ENCODE measurements at places on chromosomes 16 and 17.
A peak's percentile ranks its signal among the peaks of the same experiment; 100 is the strongest.

DNA sequence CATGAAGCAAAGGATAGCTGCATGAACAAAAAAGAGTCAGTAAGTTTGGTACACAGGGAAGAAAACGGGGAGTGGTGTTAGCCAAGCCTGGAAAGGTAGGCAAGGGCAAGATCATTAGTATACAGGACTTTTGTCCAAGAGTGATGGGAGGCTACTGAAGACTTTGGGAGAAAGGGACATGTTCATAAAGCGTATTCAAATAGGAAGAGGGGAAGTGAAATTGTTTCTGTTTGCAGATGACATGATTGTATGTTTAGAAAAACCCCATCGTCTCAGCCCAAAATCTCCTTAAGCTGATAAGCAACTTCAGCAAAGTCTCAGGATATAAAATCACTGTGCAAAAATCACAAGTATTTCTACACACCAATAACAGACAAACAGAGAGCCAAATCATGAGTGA lies 19.4 kb downstream of the CDYL2 start:
- DNase-seq, result no peak

DNA sequence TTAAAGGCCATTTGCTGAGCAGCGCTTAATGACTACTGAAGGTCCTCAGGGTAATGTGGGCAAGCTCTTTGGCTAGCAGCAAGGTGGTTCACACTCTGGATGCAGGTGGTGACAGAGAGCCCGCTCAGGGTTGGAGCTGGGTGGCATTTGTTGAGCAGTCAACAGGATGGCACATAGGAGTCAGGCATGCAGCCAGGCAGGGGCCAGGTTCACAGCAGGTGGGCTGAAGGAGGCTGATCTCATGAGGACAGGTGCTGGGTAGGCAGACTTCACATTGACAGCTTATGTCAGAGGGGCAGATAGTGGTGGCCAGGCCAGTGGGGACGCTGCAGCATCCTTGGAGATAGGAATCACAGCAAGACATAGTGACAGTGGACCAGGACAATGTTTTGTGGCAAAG lies 4.5 kb downstream of the KRTAP3-1 start:
- DNase-seq, result no peak

DNA sequence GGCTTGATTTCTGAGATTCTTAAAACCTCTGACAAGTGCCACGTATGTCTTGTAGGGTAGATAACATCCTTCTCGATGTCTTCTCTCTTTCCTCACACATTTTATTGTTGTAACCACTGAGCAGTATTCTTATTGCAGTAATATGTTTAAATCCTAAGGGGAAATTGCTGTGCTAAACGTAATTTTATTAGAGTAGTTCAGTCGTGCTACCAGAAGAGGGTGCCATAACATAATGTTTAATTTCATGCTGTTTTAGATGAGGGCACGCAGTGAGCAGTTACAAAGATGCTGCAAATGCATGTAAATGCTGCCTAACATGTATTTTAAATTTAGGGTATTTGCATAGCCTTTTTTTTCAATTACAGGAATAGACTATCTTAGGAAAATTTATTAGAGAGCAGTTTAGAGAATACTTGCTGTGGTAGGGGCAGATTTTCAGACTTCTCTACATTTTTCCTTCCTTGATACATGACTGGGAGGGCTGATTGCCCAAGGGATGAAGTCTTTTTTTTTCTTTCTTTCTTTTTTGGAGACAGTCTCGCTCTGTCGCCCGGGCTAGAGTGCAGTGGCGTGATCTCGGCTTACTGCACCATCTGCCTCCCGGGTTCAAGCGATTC lies 51.7 kb downstream of the GAN start:
- no peak for DNase-seq

GRCh38 chr17:66498580-66498979 lies 196.2 kb downstream of the PRKCA start:
- DNase-seq, result no peak

GRCh38 chr17:17523001-17523730 lies 27.0 kb upstream of the RASD1 start:
- no peak for DNase-seq

- no peak for DNase-seq
These were observed 22.3 kb downstream of the CD300LF start for GRCh38 chr17:74690409-74690825.

- DNase-seq, result no peak
These were observed 12.0 kb downstream of the CRLF3 start for GRCh38 chr17:30812218-30813177.

GRCh38 chr16:142405-142967 lies 4.0 kb upstream of the NPRL3 start:
- DNase-seq, result no peak

DNA sequence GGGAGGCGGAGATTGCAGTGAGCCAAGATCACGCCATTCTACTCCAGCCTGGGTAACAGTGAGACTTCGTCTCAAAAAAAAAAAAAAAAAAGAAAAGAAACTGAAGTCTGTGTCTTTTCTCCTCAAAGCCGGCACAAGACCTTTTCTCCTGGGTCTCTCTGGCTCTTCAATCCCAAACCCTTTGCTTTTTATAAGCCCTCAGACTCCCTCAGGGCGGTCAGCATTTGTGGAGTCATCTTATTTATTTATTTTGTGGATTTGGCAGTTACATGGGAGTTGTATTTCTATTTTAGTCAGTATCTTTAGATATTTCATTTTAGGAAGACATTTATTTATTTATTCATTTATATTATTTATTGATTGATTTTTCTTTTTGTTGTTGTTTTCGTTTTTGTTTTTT lies 57.7 kb upstream of the MAP3K14 start:
- DNase-seq, result no peak

- DNase-seq, result no peak
These were observed 5.8 kb downstream of the PIPOX start for GRCh38 chr17:29048440-29049368.

GRCh38 chr17:42677921-42678781 lies 1.4 kb upstream of the PLEKHH3 start:
- DNase-seq, result peak; percentile 64

- no peak for DNase-seq
These were observed 59.9 kb downstream of the OR1D5 start for GRCh38 chr17:3003296-3004149.

DNA sequence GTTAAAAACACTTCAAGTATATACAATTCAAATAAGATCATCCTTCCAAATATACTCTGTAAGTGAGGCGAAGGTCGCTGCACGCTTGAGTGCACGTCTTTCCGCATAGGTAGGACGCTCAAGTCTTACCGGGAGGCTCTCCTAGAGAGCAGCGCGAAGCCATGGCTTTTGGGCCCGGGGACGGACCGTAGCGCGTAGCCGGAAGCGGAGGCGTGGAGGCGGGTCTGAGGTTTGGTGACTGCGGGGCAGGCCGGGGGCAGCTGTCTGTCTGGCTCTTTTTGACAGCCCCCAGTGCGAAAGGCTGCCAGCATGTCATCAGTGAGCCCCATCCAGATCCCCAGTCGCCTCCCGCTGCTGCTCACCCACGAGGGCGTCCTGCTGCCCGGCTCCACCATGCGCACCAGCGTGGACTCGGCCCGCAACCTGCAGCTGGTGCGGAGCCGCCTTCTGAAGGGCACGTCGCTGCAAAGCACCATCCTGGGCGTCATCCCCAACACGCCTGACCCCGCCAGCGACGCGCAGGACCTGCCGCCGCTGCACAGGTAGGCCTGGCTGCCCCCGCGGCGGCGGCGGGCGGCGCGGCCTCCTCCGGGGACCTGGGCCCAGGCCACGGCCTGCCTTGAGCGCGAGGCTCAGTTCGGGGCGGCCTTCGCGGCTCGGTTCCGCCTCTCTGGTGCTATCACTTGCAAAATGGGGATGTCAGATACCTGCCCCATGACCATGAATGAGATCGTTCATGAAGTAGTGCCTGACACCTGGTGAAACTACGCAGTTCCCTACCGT lies at the start of gene LONP2:
TSS of gene LONP2 (plus strand) at position 221 of the 783 bp plus-strand sequence. CDS start at position 310, 89 bp downstream.
- peak; percentile 91 for DNase-seq

- DNase-seq, result no peak
These were observed 64.6 kb downstream of the CYTH1 start for GRCh38 chr17:78717431-78717980.

DNA sequence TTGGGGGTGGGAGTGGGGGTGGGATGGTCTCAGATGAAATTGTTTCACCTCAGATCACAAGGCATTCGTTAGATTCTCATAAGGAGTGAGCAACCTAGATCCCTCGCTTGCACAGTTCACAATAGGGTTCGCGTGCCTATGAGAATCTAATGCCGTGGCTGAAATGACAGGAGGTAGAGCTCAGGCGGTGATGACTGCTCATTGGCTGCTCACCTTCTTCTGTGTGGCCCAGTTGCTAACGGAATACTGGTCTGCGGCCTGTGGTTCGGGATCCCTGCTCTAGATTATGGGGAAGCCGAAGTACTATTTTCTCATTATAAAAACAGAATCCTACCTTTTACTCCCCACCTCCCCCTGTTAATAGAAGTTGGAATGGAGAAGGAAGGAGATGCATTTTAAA lies 18.9 kb downstream of the CLTC start:
- no peak for DNase-seq

DNA sequence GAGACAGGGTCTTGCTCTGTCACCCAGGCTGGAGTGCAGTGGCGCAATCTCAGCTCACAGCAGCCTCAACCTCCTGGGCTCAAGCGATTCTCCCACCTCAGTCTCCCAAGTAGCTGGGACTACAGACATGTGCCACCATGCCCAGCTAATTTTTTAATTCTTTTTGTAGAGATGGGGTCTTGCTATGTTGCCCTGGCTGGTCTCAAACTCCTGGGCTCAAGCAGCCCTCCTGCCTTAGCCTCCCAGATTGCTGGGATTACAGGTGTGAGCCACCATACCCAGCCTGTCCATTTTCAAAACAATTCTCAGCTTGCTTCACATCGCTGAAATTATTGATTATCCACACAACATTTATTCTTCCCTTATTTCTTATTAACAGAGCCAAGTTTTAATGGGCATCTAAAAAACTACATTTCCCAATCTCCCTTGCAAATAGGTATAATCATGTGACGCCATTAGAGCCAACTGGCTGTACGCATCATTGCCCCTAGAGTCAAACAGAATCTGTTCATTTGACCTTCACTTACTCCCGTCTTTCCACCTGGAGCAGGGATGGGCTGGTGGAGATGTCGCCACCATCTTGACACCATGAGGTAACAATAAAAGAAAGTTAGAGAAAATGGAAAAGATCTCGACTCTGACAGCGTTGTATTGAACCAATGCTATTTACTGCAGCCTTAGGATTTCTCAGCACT lies 148.0 kb upstream of the FOXF1 start:
- DNase-seq, result no peak

GRCh38 chr17:67492251-67492740 lies 115.2 kb downstream of the PITPNC1 start:
- no peak for DNase-seq

DNA sequence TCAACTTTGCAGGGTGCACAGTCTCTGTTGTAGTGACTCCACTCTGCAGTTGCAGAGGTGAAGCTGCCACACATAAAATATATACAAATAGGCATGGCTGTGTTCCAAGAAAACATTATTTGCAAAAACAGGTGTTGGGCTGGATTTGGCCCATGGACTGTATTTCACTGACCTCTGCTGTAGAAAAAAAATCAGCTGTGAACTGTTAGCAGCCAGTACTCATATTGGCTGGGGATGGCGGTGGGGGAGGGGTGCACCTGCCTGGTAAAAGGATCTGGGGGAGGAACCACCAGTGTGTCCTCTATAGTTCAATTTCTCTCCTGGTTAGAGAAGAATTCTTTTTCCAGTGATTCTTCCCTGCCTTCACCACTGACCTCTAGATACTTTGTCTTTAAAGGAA lies 50.0 kb downstream of the SHISA9 start:
- DNase-seq, result no peak

GRCh38 chr17:9009096-9009495 lies 12.2 kb upstream of the NTN1 start:
- no peak for DNase-seq

DNA sequence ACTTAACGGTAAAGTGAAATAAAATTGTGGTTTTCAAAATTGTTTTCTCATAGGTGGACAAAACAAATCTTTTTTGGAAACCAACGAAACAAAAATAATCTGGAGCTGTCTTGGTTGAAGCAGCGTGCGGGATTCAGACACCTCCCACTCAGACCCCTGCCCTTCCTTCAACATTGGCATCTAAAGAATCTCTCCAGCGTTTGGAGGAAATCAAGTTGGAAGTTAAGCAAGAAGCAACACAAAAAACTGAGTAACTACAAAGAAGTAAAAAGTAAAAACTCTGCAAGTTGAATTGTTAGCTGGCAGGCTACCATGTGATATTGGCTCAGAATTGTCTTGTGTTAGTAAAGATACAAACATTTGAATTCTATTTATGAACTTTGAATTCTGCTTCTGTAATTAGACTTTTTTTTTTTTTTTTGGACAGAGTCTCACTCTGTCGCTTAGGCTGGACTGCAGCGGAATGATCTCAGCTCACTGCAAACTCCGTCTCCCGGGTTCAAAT lies 361.0 kb upstream of the PMFBP1 start:
- no peak for DNase-seq

GRCh38 chr16:68447653-68448359 lies 502 bp downstream of the SMPD3 start:
- no peak for DNase-seq

DNA sequence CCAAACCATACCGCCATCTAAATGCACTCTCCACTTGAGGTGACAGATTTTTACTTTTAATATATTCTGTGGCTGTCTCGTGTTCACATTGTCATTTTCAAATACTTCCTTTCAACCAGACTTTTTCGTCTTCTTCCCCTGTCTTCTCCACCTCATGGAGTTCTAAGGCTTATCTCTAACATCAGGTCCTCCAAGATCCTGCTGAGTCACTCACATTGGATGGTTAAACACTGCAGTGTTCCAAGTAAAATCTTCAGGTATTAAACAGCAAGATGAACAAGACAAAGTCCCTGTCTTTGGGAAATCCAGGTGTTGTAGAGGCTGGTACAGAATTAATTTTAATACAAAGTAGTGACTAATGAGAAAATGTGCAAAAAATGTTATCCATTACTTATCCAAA lies 330.2 kb upstream of the KIF2B start:
- DNase-seq, result no peak

GRCh38 chr17:48296453-48296852 lies 133.6 kb downstream of the SKAP1 start:
- DNase-seq, result no peak

DNA sequence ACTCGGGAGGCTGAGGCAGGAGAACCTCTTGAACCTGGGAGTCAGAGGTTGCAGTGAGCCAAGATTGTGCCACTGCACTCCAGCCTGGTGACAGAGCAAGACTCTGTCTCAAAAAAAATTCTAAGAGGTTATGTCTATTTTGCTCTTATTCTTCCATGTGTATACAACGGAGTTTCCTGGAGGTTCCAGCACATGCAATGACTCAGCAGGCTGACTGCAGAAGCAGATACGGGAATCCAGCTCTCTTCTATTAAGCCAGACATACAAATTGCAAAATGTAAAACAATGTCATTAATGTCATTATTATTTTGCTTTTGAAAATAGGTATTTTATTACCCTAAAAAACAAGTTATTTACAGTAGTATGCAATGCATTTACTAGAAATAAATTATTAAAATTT lies 18.4 kb downstream of the MIEF2 start:
- no peak for DNase-seq

Data from stimulated activated CD4-positive, alpha-beta T cell treated with anti-CD3 and anti-CD28 coated beads, Interleukin-1b, Interleukin-23, amount 100 ng/mL, for 1 hour (primary cell).